HFFc6 (cell line): ENCODE measurements at places on chromosomes 3 and 15. TPM values are rescaled to one million over a fixed set of nuclear protein-coding genes. Genes with fewer than 3 reads are reported as not detected.
A peak's percentile ranks its signal among the peaks of the same experiment; 100 is the strongest.

The FGF7 gene
- 13.5 and 49.3 TPM in 2 replicates for total RNA-seq

The P2RY12 gene
- not detected in 3 replicates for total RNA-seq

The TIGIT gene
- total RNA-seq: not detected in 2 replicates

The CD96 gene
- not detected in 3 replicates for total RNA-seq

The FOXB1 gene
- total RNA-seq: not detected in 3 replicates

- H3K4me3 ChIP-seq: no peak overlapping the region
- DNase-seq: no peak
- no peaks in the 10 kb centered on the region for H3K4me1 ChIP-seq
- no peaks in the 10 kb centered on the region; the same call in 1 of the 2 replicates for H3K27me3 ChIP-seq
- H3K27ac ChIP-seq: no peak overlapping the region
- no peaks in the 10 kb centered on the region; the same call in 1 of the 2 replicates for H3K36me3 ChIP-seq
Measured at GRCh38 chr3:131151-131888, 65.2 kb upstream of the CHL1 start.

DNA sequence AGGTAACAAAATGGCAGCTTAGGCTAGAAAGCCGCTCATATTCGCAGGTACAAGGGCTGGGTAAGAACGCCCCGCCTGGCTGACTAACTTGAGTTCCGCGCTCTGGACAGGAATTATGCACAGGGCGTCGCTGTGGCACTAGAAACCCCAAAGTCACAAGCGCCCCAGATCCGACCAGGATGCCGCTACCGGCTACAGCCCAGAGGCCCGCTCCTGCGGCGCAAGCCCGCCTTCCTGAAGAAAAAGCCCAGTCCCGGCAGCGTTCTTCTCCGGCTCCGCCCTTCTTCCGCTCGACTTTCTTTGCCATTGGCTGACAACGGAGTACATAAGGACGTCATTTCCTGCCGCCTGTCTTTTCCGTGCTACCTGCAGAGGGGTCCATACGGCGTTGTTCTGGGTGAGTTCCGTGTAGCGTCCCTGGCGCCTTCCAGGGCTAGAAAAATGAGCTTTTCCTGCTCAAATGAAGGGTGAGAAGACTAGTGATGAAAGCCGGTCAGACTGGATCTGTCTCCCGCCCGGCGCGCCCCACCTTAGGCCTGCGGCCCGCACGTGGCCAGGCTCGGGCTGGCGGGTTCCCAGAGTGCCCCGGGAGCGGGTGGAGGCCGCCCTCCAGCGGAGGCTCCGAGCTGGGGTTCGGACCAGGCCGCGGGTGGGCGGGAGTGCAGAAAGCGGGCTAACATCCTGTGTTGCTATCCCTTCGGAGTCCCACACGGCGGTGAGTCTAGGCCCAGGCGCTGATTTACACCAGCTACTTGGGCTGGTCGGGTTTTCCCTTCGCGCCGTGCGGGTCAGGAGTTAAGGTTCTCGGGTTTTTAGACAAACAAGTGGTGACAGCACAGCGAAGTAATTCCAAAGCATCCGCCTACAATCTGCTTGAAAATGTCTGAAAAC is at the start of gene RPSA:
Gene RPSA (plus strand): TSS at position 353 of the 891 bp plus-strand sequence. CDS start 934 bp downstream, outside the sequence.
- DNase-seq: peak; percentile 98
- H3K4me1 ChIP-seq: peaks cover 51% of the 10 kb centered on the region
- H3K27me3 ChIP-seq: peaks cover 7% of the 10 kb centered on the region
- peak within 1 kb of the TSS; percentile 97 for H3K4me3 ChIP-seq
- H3K36me3 ChIP-seq: peaks cover 43% of the 10 kb centered on the region

- no peaks in the 10 kb centered on the region for H3K36me3 ChIP-seq
- DNase-seq: no peak
- H3K4me1 ChIP-seq: no peaks in the 10 kb centered on the region
- H3K27me3 ChIP-seq: peaks cover 9% of the 10 kb centered on the region
- no peak overlapping the region for H3K4me3 ChIP-seq
- no peak overlapping the region for H3K27ac ChIP-seq
Measured at GRCh38 chr3:39750712-39751111, 58.7 kb upstream of the MYRIP start.

DNA sequence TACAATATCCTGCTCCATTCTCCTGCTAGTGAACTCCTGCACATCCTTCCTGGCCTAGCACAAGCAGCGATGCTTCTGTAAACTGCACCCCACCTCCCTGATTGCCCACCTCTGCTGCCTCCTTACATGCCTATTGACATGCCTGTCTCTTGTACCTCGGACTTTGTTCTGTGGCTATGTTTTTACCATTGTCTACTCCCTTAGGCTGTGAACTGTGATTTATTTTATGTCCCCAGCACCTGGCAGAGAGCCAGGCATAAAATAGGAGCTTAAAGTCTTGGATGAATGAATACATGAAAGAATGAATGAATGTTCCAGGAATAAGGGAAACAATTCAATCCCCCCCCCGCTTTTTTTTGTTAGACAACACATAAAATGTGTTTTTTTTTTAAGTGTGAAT is 210.0 kb downstream of the MYRIP start:
- H3K36me3 ChIP-seq: no peaks in the 10 kb centered on the region
- DNase-seq: no peak
- H3K27ac ChIP-seq: no peak overlapping the region
- H3K4me3 ChIP-seq: no peak overlapping the region
- H3K4me1 ChIP-seq: no peaks in the 10 kb centered on the region

DNA sequence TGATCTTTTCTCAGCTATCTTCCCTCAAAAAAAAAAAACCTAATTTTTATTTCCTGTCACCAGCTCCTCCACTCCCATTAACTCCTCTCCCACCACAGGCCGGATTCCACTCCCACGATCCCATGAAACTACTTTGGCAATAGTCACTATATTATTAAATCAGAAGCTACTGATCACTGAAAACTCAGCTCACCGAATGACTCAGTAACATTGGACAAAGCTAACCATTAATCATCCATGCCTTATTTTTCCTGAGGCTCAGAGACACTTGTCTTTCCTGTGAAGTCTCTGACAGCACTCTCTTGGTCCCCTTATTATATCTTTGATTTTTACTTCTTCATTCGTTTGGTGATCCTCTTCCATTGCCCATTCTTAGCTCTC is 260.2 kb downstream of the CGGBP1 start:
- H3K36me3 ChIP-seq: no peaks in the 10 kb centered on the region
- peaks cover 6% of the 10 kb centered on the region; the same call in 1 of the 2 replicates for H3K27me3 ChIP-seq
- peak overlapping the region; percentile 6 for H3K4me3 ChIP-seq
- no peak overlapping the region for H3K27ac ChIP-seq

- H3K4me1 ChIP-seq: peaks cover 60% of the 10 kb centered on the region
- peak; percentile 28 for DNase-seq
- H3K27me3 ChIP-seq: no peaks in the 10 kb centered on the region; the same call in 1 of the 2 replicates
- peak overlapping the region; percentile 65 for H3K27ac ChIP-seq
Measured at GRCh38 chr3:155026999-155027591, 53.0 kb upstream of the MME start.

- DNase-seq: peak; percentile 81
- H3K4me3 ChIP-seq: peak overlapping the region; percentile 67
- H3K27me3 ChIP-seq: no peaks in the 10 kb centered on the region
- H3K27ac ChIP-seq: peak overlapping the region; percentile 79
- peaks cover 19% of the 10 kb centered on the region for H3K36me3 ChIP-seq
Measured at GRCh38 chr3:112629425-112629824, 11.5 kb downstream of the CCDC80 start.

DNA sequence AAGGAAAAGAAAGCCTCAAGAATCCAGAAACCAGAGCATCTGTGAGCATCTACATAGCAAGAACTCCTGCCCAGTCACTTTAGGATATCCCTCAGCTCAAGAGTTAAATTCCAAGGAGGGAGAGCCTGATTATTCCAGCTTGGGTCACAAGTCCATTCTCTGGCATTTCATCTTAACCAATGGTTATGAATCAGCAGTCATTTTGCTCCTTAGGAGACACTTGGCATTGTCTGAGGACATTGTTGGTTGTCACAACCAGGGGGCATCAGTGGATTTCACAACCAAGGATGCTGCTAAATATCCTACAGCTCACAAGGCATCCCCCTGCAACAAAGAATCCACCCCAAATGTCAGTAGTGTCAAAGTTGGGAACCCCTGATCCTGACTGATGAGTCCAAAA is 51.0 kb upstream of the LMCD1 start:
- peak overlapping the region; percentile 61 for H3K27ac ChIP-seq
- H3K4me1 ChIP-seq: peaks cover 43% of the 10 kb centered on the region
- H3K27me3 ChIP-seq: 0 out of 2 replicates have a peak, but pooled peaks cover 1% of the 10 kb centered on the region
- H3K4me3 ChIP-seq: no peak overlapping the region
- H3K36me3 ChIP-seq: no peaks in the 10 kb centered on the region

DNA sequence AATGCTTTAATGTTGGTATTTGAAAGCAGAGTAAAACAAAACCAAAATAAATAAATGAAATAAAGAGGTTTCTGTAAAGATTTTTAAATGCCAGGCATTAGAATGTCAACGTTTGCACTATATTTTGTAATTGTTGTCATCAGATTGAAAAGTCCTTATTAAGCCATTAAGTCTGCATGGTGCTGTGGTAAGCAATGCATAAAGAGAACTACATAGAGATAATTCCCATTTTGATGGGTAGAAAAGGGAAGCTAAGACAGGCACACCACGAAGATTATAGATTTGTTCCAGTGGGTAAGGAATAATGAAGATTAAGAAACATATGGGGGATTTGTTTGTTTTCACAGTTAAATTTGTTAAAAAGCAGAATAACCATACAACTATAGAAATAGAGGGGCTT is 52.5 kb upstream of the PPARG start:
- H3K27ac ChIP-seq: no peak overlapping the region
- H3K27me3 ChIP-seq: peaks cover 29% of the 10 kb centered on the region
- peaks cover 16% of the 10 kb centered on the region for H3K4me1 ChIP-seq
- no peak for DNase-seq
- no peaks in the 10 kb centered on the region for H3K36me3 ChIP-seq

GRCh38 chr3:180804916-180805315 is 107.6 kb upstream of the FXR1 start:
- H3K4me1 ChIP-seq: no peaks in the 10 kb centered on the region
- H3K36me3 ChIP-seq: no peaks in the 10 kb centered on the region
- H3K4me3 ChIP-seq: no peak overlapping the region
- peak; percentile 3 for DNase-seq

GRCh38 chr3:161946443-161946960 is 449.9 kb downstream of the OTOL1 start:
- H3K27me3 ChIP-seq: peaks cover 1% of the 10 kb centered on the region; the same call in 1 of the 2 replicates
- no peak for DNase-seq
- H3K36me3 ChIP-seq: no peaks in the 10 kb centered on the region
- 0 out of 2 replicates have a peak, but pooled peaks cover 5% of the 10 kb centered on the region for H3K4me1 ChIP-seq

- DNase-seq: no peak
- H3K27me3 ChIP-seq: peaks cover 50% of the 10 kb centered on the region
- H3K4me3 ChIP-seq: peak overlapping the region; percentile 84
- peaks cover 13% of the 10 kb centered on the region for H3K4me1 ChIP-seq
Measured at GRCh38 chr3:57164217-57164656, 916 bp downstream of the IL17RD start.

DNA sequence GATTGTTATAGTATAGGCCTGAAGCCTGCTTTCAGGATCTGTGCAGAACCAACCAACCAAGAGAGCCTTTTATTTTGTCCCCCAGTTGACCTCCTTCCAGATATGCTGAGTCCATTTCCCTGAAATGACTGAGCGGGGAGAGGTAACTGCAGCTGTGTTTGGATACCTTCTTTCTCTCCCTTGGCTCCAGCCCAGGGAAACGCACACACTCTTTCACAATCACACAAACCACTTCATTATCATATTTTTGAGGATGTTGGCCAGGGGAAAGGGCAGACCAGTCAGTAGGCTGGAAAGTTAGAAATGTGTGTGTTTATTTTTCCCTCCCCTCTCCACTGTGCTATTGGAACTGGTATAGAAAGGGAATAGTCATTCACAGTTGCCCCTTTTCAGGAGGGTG is 417.7 kb upstream of the TBL1XR1 start:
- H3K27me3 ChIP-seq: no peaks in the 10 kb centered on the region
- no peaks in the 10 kb centered on the region for H3K36me3 ChIP-seq
- no peak overlapping the region for H3K27ac ChIP-seq
- peaks cover 28% of the 10 kb centered on the region for H3K4me1 ChIP-seq

- no peak overlapping the region for H3K27ac ChIP-seq
- no peaks in the 10 kb centered on the region; the same call in 1 of the 2 replicates for H3K36me3 ChIP-seq
- no peaks in the 10 kb centered on the region; the same call in 1 of the 2 replicates for H3K27me3 ChIP-seq
- no peaks in the 10 kb centered on the region for H3K4me1 ChIP-seq
- no peak for DNase-seq
Measured at GRCh38 chr3:34216711-34217335, 418.4 kb downstream of the PDCD6IP start.

DNA sequence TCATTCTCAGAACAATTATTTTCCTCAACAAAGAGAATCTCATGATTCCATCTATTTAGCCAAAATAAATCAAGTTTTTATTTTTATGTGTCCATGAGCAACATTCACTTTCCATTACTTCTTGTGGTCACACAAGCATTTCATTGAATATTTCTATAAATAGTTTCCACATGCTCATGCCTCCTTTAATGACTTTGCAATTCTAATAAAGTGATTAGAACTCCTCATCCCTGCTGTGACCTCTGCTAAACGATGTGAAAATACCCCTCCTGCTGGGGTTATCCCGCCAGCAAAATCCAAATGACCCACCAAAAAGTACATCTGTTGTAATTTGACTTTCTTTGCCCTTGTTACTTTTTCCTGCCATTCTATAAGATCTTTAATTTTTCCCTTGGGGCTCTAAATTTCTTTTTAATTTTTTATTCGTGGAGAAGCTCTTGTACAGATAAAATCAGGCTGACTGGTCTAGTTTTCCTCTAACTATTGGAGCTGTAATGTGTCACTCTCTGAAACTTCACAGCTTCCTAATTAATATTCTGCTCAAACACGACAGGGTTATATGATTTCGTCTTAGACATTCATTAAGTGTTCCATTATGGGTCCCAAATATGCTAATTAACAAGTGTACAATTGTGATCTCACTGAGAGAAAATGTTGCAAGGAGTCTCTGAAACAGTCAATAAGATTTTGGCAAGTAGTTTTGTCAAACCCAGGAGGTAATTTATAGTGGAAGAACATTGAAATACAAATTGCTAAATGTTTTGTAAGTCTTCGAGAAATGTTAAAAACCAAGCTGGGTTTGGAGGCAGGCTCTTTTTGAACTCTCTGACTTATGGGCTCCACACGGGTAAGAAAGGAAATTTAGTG is 533.1 kb upstream of the NAALADL2 start:
- H3K27me3 ChIP-seq: no peaks in the 10 kb centered on the region
- H3K4me1 ChIP-seq: peaks cover 64% of the 10 kb centered on the region
- H3K4me3 ChIP-seq: peak overlapping the region; percentile 39
- peaks cover 10% of the 10 kb centered on the region for H3K36me3 ChIP-seq
- peak overlapping the region; percentile 90 for H3K27ac ChIP-seq

DNA sequence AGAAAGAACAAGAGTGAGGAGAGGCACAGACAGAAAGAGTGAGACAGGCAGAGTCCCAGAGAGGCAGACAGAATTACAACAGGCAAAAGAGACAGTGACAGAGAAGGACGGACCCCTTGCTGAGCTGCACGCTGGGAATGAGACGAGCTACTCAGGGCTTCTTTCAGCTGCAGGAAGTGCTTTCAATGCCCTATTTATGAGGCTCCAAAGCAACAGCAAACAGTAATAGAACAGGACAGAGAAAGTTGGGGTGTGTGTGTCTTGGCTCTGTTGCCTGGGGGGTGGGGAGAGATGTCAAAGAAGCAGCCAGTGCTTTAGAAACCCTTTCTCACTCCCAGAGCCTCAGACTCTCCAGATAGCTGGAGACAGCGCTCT is 502 bp upstream of the TIMP4 start:
- H3K4me3 ChIP-seq: peak overlapping the region; percentile 68
- DNase-seq: no peak
- H3K27me3 ChIP-seq: peaks cover 6% of the 10 kb centered on the region; the same call in 1 of the 2 replicates
- peak overlapping the region; percentile 47 for H3K27ac ChIP-seq
- H3K36me3 ChIP-seq: no peaks in the 10 kb centered on the region
